ENCODE measurements at places on chromosomes 5 and 9.

- DNase-seq = no peak
Observed at GRCh38 chr9:77028478-77028877, 9.0 kb downstream of the FOXB2 start.

GRCh38 chr5:68699966-68700365, 393.8 kb upstream of the SLC30A5 start:
- no peak for DNase-seq

GRCh38 chr5:19619571-19619970, 368.4 kb downstream of the CDH18 start:
- no peak for DNase-seq

DNA sequence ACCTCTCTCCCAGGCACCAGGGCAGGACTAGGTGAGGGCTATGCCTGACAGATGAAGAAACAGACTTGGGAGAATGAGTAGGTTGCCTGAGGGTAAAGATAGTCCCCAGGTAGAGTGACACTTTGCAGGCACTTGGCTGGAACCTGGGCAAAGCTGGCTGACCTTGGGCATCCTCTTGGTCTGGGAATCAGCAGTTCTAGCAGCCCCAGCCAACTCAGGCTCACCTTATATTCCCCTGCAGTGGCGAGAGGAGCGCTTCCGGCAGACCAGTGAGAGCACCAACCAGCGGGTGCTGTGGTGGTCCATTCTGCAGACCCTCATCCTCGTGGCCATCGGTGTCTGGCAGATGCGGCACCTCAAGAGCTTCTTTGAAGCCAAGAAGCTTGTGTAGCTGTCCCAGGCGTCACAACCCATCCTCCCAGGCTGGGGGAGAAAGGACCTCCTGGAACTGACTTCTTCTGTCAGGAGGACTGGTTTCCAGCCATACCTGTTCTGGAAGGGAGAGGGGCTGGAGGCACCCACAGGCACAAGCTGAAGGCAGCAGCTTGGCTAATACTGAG, 3.1 kb downstream of the TMED9 start:
- no peak for DNase-seq

- DNase-seq = peak; percentile 83
Observed at GRCh38 chr5:176739461-176740051, 70.8 kb upstream of the UNC5A start.

DNA sequence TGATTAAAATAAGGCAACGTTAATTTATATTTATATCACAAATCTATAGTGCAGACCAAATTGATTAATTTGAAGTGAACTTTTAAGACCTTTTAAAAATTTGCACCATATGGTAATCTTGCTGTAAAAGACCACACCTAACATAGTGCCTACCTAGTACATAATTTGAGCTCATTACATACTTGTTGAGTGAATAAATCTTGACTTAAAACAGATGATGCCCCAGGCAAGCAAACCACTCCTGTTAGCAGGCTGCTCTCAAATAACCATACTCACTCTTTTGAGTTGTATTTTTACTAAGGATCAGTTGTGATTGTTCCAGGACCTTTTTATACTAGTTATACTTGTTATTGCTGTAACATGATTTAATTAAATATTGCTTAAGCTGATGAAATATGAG, 27.2 kb downstream of the CMYA5 start:
- DNase-seq = no peak

- DNase-seq = no peak
Observed at GRCh38 chr9:78393340-78393739, 96.4 kb downstream of the PSAT1 start.

- DNase-seq = no peak
Observed at GRCh38 chr9:84463272-84463671, 122.7 kb upstream of the SLC28A3 start.

- DNase-seq = no peak
Observed at GRCh38 chr9:16869131-16869881, 1.2 kb downstream of the BNC2 start.

GRCh38 chr5:172558076-172558976, 82.7 kb upstream of the NEURL1B start:
- DNase-seq = no peak

GRCh38 chr5:88886746-88887341, 3.9 kb upstream of the MEF2C start:
- no peak for DNase-seq

- no peak for DNase-seq
Observed at GRCh38 chr5:173395257-173395932, 67.2 kb upstream of the STC2 start.

DNA sequence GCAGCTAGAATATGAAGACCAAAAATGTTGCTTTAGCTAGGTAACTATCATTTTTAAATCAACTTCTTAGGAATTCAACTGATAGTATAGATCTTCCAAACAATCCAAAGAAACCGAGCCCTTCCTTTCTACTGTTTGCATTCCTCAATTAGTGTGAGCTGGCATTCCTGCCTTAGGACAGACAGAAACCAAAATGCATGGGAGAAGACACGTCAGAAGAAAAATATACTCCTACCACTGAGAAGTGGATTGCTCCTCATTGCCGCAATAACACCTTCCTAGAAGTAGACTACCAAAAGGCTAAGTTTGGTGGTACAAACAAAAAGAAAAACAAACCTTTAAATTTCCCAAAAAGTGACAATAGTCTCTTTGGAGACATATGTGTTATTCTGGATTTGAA, 440.0 kb downstream of the SEMA5A start:
- DNase-seq = no peak

DNA sequence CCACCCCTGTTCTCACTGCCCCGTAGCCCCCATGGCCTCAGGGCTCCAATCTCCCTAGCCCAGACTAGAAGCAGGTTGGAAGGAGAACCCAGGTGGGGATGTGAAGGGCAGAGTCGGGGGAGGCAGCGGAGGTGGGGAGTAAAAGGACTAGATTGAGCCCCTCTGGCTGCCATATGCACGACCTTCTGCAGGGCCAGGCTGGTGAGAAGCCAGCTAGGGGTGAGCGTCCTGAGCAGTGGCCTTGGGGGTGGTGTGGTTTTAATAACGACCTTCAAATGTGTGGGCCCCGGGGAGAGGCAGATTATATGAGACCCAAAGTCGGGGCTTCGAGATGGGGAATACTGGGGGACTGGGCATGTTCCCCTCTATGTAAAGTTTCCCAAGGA, 139.5 kb downstream of the C9orf50 start:
- no peak for DNase-seq

- no peak for DNase-seq
Observed at GRCh38 chr5:55426455-55426854, 108.3 kb downstream of the PLPP1 start.

- peak; percentile 76 for DNase-seq
Observed at GRCh38 chr5:145629047-145629446, 206.1 kb downstream of the PRELID2 start.

GRCh38 chr9:112784020-112784785, 33.6 kb downstream of the SNX30 start:
- peak; percentile 70 for DNase-seq

DNA sequence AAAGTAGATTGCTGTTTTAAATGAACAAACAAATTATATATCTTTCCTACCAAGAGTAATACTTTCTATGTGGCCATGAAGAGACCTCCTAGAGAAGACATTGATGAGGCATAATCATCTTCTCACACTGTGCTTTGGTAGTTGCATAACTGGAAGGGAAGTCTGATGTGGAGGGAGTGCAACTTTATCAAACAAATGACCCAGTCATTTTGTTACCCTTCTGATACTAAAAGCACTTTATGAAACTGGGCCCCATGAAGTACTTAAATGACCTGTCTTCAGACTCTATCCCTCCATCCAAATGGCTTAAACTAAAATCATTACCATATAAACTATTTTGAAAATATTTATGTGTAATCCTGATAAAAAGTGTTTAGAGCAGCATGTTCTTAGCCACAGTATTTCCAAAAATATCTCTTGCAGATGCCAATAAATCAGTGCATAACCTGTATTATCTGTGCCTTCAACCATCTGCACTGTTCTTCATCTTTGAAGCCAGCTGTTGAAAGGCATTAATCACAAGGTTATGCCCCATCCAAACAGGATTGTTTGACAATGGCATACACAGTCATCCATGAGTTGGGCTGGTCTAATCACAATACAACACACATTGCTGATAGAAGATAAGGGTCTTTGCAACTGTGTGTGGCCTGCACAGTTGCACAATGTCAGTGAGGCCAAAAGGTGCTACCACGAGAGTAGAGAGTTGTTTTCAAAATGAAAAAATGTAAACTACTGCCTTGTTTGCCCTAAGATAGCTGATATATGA, 31.9 kb upstream of the MIER3 start:
- DNase-seq = no peak

GRCh38 chr5:139077899-139078298, 120.3 kb downstream of the SIL1 start:
- no peak for DNase-seq

GRCh38 chr5:51961154-51961562, 577.9 kb downstream of the ISL1 start:
- no peak for DNase-seq

GRCh38 chr5:144395704-144396103, 225.0 kb downstream of the KCTD16 start:
- DNase-seq = no peak

GRCh38 chr9:16744394-16744793, 126.1 kb downstream of the BNC2 start:
- no peak for DNase-seq
